ENCODE measurements at places on chromosomes 3 and 15. TPM values are rescaled to one million over a fixed set of nuclear protein-coding genes. Genes with fewer than 3 reads are reported as not detected.

Gene ANKRD63
- polyA plus RNA-seq: not detected

Gene RLBP1
- polyA plus RNA-seq: 0.27 TPM

Gene CAPN3
- 16.5 TPM for polyA plus RNA-seq

Gene SHC4
- 1.1 TPM for polyA plus RNA-seq

DNA sequence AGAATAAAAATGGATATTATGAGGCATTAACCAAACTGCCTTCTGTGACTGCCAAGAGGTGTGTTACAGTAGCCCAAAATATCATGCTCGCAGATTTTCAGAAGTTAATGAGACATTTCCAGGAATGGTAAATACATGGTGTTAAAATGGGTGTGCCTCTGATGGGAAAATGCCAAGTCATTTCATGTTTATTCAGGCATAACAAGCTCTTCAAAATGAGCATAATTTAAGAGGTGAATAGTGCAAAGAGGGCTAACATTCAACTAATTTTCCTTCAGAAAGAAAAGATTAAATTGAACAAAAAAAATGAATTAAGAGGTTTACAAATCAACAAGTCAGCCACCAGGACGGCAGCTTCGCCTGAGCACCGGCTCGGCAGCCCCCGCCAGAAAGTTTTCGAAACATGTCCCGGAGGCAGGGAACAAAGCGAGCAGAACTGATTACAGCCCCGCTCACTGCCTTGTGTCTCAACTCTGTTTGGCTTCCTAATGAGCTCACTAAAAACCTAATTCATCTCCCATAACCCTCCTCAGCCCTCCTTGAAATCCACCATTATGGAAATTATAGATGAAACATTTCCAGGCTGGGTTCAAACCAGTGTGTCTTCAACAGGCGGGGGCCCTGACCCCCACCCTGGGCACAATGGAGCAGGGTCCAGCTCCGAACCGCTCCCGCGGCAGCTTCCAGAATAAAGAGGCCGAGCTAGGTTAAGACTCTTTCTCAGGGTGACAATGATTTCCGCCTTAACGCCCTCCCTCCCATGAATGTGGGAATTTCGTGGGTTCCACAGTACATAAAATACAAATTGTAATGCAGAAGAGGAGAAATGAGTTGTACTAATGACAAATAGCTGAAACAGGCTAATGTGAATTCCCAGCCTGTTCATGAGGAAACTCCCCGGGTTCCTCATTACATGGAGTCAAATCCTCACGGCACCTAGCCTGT, 43.9 kb downstream of the MEIS2 start:
- H3K4me3 ChIP-seq: no peak overlapping the region
- H3K27ac ChIP-seq: peak overlapping the region; percentile 4
- peak; percentile 46 for DNase-seq
- H3K36me3 ChIP-seq: no peaks in the 10 kb centered on the region

DNA sequence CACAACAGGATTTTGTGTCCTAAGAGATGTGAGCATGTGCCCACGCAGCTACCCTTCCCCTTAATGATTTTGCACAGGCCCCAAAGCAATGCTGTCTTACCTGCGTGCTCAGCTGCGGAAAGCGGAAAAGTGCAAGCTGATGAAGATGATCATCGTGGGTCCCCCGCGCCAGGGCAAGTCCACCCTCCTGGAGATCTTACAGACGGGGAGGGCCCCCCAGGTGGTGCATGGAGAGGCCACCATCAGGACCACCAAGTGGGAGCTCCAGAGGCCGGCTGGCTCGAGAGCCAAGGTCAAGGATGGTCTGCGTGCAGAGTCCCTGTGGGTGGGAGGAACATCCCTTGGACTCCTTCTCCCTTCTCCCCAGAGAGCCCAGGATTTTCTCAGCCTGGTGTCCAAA, 103.1 kb downstream of the LRRK1 start:
- peaks cover 39% of the 10 kb centered on the region for H3K4me1 ChIP-seq
- no peak overlapping the region for H3K27ac ChIP-seq
- DNase-seq: peak; percentile 31
- no peaks in the 10 kb centered on the region for H3K27me3 ChIP-seq
- H3K36me3 ChIP-seq: peaks cover 50% of the 10 kb centered on the region

DNA sequence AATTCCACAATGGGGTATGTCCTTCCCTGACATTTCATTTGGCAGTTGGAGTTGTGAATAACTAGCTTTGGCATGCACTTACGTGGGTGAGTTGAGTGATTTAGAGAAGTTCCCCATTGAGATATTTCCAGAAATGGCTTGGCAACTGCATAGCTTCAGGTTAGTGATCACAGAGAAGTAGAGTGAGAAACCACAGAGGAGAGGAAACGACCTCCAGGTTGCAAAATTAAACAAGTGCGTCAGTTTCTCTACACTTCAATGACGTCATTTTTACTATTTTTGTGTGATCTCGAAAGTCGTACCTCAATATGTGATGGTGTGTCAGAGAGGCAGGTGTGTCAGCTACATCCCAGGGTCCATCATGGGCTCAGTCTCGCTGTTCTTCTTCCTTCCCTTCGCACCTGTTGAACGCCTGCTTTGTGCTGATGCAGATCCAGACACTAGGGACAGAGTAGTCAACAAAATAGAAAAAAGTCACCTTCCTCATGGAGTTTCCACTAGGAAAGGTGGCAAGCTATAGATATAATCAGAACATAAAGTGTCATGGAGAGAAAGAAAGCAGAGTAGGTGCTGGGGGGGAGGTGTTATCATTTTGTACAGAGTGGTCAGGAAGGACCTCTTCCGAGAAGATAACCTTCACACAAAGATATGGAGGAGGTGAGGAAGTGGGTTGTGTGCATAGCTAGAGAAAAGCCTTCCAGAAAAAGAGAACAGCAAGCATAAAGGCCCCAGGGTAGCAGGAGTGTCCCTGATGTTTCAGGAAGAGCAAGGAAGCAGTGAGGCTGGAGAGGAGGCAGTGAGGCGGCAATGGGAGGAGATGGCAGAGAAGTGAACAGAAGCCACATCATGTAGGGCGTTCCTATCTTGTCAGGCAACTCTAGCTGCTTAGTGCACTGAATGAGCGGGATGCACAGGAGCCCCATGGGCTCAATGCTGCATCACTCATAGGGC, 75.6 kb downstream of the MCTP2 start:
- H3K4me1 ChIP-seq: no peaks in the 10 kb centered on the region
- H3K36me3 ChIP-seq: no peaks in the 10 kb centered on the region
- peak overlapping the region; percentile 24 for H3K27ac ChIP-seq
- H3K27me3 ChIP-seq: no peaks in the 10 kb centered on the region
- no peak overlapping the region for H3K4me3 ChIP-seq

DNA sequence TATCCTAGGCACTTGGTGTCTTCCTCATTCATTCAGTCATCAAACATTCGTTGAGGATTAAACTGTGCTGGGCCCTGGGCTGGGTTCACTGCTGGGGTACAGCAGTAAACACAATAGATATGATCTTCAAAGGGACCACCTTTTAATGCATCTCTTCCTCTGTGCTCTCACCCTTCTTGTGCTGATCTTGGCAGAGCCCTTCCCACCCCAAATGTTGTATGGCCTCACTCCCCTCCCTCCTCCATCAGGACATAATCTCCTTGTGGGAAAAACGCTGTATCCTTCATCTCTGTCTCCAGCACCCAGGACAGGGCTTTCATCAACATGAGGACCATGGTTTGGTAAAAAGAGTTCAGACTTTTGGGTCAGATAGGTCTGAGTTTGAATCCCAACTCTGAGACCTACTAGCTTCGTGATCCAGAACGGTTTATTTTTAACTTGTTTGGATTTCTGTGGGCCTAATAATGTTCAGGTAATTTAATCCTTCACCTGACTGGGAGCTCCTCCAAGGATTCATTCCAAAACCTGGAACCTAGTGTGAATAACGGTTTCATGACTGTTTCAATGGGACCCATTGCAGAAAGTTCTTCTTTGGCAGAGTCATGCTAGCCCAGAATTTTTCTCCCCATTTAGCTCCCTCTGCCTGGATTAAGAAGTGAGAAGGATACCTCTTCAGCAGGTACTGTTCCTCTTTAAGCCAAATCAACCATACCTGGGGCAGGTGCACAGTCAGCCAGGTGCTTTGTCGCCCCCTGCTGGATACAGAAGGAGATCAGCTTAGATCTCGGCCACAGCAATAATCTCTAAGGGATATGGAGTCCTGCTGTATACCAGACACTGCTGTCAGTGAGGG, 5.2 kb upstream of the WNT7A start:
- H3K4me3 ChIP-seq: no peak overlapping the region
- peaks cover 9% of the 10 kb centered on the region for H3K4me1 ChIP-seq
- DNase-seq: no peak
- H3K27ac ChIP-seq: no peak overlapping the region
- H3K36me3 ChIP-seq: no peaks in the 10 kb centered on the region
- H3K27me3 ChIP-seq: peaks cover 42% of the 10 kb centered on the region

DNA sequence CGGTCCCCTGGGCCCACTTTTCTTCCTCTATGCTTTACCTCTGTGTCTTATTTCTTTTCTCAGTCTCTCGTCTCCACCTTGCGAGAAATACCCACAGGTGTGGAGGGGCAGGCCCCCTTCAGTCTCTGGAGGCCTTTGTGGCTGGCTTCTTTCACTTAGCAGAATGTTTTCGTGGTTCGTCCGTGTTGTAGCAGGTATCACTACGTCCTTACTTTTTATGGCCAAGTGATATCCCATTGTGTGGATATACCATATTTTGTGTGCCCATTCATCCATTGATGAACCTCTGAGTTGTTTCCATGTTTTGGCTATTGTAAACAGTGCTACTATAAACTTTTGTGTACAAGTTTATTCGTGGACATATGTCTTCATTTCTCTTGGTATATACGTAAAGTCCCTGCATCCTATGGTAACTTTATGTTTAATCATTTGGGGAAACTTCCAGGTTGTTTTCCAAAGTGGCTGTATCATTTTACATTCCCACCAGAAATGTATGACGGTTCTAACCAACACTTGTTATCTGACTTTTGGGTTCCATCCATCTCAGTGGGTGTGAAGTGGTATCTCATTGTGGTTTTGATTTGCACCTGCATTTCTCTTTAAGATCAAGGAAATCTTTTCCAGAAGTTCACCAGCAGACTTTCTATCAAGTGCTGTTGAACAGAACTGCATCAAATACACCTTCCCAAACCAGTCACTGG, 5.6 kb downstream of the PIGZ start:
- no peak overlapping the region for H3K27ac ChIP-seq
- peaks cover 13% of the 10 kb centered on the region for H3K4me1 ChIP-seq
- no peak for DNase-seq
- no peak overlapping the region for H3K4me3 ChIP-seq

- H3K27me3 ChIP-seq: no peaks in the 10 kb centered on the region
- no peaks in the 10 kb centered on the region for H3K4me1 ChIP-seq
- DNase-seq: peak; percentile 22
- no peak overlapping the region for H3K4me3 ChIP-seq
- H3K36me3 ChIP-seq: no peaks in the 10 kb centered on the region
- no peak overlapping the region for H3K27ac ChIP-seq
Observed at GRCh38 chr15:81981908-81982307, 63.9 kb downstream of the MEX3B start.

DNA sequence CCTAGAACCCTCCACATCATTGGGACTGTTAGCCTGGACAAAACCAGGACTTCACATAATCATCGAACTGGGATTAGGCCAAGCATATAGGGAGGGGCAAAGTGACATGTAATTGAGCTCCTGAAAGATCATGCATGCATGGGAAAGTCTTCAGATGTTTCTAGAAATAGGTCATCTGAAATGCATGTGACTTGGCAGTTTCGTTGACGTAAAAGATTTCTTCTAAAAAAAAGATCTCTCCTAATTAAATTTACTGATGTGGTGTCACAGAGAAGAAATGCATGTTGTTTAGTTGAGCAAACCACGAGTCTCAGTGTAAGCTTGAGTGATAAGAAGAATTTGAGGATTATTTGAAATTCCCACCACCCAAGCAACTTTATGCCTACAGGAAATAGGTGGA, 70.0 kb upstream of the LIMD1 start:
- no peak overlapping the region for H3K4me3 ChIP-seq
- H3K36me3 ChIP-seq: no peaks in the 10 kb centered on the region
- no peak overlapping the region for H3K27ac ChIP-seq
- H3K4me1 ChIP-seq: no peaks in the 10 kb centered on the region

DNA sequence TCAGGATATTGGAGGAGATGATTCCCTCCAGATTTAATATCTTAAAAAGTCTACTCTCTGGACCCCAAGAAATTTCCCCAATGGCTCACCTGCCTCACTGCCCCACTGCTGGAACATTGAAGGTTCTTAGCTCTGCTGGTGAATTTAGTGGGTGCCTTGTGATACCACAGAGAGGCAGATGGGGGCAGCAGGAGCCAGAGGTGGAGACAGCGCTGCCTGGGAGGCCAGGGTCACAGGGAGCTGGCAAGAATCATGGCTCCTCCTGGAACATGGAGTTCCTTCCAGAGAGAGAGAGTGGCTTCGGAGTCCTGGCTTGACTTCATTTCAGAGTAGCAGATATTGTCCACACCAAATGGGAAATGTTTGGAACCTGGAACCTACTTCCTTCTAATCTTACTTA, 263.5 kb upstream of the CFAP20DC start:
- H3K27ac ChIP-seq: no peak overlapping the region
- no peaks in the 10 kb centered on the region for H3K27me3 ChIP-seq
- no peak for DNase-seq
- no peaks in the 10 kb centered on the region for H3K4me1 ChIP-seq
- no peaks in the 10 kb centered on the region for H3K36me3 ChIP-seq
- no peak overlapping the region for H3K4me3 ChIP-seq

DNA sequence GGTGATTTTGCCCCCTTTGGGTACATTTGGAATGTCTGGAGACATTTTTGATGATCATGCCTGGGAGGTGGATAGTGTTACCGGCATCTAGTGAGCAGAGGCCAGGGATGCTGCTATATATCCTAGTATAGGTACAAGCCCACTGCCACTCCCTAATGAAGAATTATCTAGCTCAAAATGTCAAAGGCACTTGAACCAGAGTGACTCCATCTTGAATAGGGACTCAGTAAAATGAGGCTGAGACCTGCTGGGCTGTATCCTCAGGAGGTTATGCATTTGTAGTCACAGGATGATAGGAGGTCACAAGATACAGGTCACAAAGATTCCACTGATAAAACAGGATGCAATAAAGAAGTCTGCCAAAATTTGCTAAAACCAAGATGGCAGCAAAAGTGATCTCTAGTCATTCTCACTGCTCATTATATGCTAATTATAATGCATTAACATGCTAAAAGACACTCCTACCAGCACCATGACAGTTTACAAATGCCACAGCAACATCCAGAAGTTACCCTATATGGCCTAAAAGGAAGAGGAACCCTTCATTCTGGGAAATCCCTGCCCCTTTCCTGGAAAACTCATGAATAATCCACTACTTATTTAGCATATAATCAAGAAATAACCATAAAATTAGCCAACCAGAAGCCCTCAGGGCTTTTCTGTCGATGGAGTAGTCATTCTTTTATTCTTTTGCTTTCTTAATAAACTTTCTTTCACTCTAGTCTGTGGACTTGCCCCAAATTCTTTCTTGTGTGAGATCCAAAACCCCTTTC, 40.0 kb upstream of the FAM3D start:
- no peak overlapping the region for H3K4me3 ChIP-seq
- no peaks in the 10 kb centered on the region for H3K27me3 ChIP-seq
- H3K36me3 ChIP-seq: no peaks in the 10 kb centered on the region
- DNase-seq: no peak
- H3K4me1 ChIP-seq: no peaks in the 10 kb centered on the region
- H3K27ac ChIP-seq: no peak overlapping the region

- no peaks in the 10 kb centered on the region for H3K4me1 ChIP-seq
- no peaks in the 10 kb centered on the region for H3K27me3 ChIP-seq
- H3K4me3 ChIP-seq: no peak overlapping the region
- H3K36me3 ChIP-seq: no peaks in the 10 kb centered on the region
- H3K27ac ChIP-seq: no peak overlapping the region
Observed at GRCh38 chr3:186882881-186883685, 40.6 kb downstream of the ADIPOQ start.

All from left lung (tissue), 14 donors.